ENCODE measurements at places on chromosomes 7 and 10.

DNA sequence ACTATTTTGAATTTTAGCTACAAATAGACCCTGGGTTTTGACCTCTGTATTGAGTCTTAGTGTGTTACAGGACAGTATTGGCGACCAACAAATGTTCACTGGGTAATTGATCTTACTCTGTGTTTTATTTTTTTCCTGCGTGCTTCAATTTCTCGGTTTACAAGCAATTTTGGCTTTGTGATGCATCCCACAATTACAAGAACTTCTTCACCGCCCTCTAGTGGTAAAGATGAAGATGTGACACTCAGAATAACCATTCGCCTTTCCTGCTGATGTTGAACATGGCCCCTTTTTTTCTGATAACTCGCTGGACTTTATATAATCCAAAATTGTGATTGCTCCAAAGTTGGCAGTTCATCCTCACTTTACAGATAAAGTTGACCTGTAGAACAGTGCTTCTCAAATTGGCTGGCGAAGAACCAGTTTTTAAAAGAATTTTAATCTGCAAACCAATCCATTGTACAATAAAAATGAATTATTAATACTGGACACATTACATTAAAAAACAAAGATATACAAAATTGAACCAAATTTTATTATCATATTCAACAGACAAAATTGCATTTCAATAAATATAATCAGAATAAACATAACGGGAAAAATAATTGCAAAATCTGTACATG, 20.2 kb upstream of the SMC3 start:
- peak; percentile 42 for DNase-seq
- no peak overlapping the region for H3K27ac ChIP-seq
- no peaks in the 10 kb centered on the region for H3K36me3 ChIP-seq
- H3K4me3 ChIP-seq = no peak overlapping the region

DNA sequence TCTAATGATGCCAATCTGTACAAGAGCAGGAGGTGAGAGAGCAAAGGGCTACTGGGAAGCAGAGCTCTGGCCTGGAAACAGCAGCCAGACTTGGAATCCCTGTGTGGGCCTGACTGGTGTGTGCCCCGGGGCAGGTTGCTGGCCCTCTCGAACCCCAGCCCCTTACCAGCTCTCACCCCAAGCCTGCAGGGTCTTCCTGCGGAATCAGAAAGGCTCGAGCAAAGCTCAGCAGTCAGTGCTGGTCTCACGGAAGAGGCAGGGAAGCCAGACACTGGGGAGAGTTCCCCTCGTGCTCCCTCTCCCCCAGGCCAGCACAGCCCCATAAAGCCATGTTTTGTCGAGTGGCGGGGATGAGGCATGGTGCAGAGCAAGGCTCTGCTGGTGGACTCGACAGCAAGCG, 50.1 kb downstream of the POLR3A start:
- H3K27ac ChIP-seq = no peak overlapping the region
- H3K36me3 ChIP-seq = peaks cover 50% of the 10 kb centered on the region
- no peak overlapping the region for H3K4me3 ChIP-seq

DNA sequence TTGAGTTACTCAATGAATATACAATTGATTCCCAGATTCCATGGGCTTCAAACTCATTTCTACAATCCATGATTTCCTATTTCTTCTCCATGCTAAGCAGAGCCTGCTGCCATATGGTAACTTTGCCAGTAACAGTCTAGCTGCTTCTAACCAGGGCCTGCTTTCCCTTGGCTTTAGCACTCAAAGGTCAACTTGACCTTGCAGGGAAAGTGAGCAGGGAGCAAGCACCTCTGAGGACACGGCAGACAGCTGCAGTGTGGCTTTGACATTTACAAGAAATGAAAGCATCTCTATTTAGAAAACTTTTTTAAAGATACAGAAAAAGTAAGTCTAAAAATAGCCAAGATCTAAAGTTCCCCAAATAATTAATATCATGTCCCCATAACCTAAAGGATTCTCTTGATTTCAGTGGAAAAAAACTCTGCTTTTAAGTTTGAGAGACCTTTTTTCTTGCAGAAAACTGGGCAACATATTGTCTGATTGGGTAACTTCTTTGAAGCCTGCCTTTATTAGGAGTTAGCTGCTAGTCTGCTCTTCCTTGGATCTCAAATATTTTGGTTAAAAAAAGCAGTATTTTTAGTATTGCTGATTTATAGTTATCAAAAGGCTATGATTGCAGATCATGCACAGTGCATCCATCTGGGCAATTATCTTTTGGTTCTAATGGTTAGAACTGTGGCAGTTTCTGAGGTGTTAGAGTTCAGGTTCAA, 257.9 kb downstream of the AHR start:
- DNase-seq = no peak
- H3K27me3 ChIP-seq = peaks cover 5% of the 10 kb centered on the region
- H3K36me3 ChIP-seq = no peaks in the 10 kb centered on the region
- no peak overlapping the region for H3K4me3 ChIP-seq
- no peaks in the 10 kb centered on the region for H3K4me1 ChIP-seq

DNA sequence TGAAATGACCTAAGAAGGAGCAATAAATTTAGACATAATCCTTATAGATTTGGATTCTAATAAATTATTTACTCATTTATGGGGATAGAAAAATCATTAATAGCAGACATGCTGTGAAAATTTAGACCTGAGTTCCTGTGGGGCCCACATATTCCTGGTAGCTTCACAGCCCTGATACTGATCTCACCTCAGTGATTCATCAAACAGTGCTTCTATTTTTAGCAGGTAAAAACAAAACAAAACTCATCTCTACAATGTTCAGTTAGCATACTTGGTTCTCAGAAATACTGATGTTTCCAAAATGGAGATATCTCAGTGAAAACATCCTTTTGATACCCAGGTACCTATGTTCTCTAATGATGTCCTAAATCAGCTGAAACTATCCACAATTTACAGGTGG, 841.1 kb upstream of the SORCS1 start:
- DNase-seq = no peak
- H3K4me1 ChIP-seq = no peaks in the 10 kb centered on the region
- no peak overlapping the region for H3K27ac ChIP-seq
- H3K27me3 ChIP-seq = no peaks in the 10 kb centered on the region
- H3K36me3 ChIP-seq = no peaks in the 10 kb centered on the region
- no peak overlapping the region for H3K4me3 ChIP-seq

- no peak overlapping the region for H3K27ac ChIP-seq
- H3K4me1 ChIP-seq = no peaks in the 10 kb centered on the region
- peaks cover 10% of the 10 kb centered on the region for H3K27me3 ChIP-seq
- DNase-seq = no peak
Measured at GRCh38 chr7:100942045-100942774, 7.1 kb upstream of the MUC3A start.

DNA sequence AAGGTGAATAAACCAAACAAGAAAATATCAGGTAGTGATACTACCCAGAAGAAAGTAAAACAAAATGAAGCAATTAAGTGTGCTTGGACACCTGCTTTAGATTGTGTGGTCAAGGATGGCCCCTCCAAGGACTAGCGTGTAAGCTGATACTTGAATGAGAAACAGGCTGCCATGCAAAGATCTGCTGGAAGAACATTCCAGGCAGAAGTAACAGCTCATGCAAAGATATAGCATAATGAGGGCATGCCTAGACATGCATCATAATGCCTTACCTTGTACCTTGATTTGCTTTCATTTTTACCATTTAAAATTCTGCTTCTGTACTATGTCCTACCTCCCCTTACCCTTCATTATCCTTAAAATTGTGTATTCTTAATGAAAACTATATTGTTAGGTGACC, 74.8 kb upstream of the HDAC9 start:
- H3K4me3 ChIP-seq = no peak overlapping the region
- H3K27ac ChIP-seq = no peak overlapping the region
- no peaks in the 10 kb centered on the region for H3K27me3 ChIP-seq

GRCh38 chr10:24723386-24723787, 300 bp downstream of the ARHGAP21 start:
- H3K4me1 ChIP-seq = peaks cover 33% of the 10 kb centered on the region
- H3K27me3 ChIP-seq = peaks cover 3% of the 10 kb centered on the region
- peaks cover 6% of the 10 kb centered on the region for H3K36me3 ChIP-seq
- peak overlapping the region; percentile 41 for H3K27ac ChIP-seq

- H3K4me3 ChIP-seq = no peak overlapping the region
- H3K27me3 ChIP-seq = no peaks in the 10 kb centered on the region
- peaks cover 15% of the 10 kb centered on the region for H3K4me1 ChIP-seq
- no peak for DNase-seq
Measured at GRCh38 chr7:36408589-36408988, 18.9 kb downstream of the ANLN start.

DNA sequence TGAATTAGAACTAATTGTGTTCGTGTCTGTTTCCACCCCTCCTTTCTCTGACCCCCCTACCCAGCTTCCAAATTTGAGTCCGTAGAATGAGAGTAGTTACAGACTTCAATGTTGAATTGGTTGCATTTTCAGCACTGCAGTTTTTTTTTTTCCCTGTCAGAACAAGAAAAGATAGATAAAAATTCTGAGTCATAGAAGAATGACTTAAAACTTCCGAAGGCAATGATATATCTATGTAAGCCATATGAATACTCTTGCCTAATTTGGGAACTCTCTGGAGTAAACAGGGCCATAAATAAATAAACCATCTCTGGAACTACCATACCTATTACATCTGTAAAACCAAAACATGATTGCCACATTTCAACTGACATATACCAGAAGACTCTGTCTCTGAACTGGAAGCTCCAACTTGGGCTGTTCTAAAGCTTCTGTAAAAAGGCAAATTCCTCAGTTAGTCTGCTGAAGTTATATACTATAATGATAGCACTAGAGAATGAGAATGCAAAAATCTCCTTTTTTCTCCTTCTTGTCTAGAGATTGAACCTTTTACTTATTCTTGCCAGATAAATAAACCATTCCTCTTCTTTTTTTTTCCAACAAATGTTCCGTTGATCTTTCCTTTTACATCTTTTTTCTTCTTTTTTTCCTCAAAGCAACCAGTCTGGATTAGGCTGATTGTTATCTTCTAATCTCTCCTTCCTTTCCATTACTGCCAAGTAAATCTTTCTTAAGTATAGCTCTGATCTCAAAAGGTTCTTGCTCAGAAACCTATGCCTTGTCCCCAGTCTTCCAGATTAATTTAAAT, 23.5 kb downstream of the VCL start:
- no peak overlapping the region for H3K27ac ChIP-seq
- H3K27me3 ChIP-seq = no peaks in the 10 kb centered on the region
- H3K36me3 ChIP-seq = peaks cover 26% of the 10 kb centered on the region
- no peak overlapping the region for H3K4me3 ChIP-seq

DNA sequence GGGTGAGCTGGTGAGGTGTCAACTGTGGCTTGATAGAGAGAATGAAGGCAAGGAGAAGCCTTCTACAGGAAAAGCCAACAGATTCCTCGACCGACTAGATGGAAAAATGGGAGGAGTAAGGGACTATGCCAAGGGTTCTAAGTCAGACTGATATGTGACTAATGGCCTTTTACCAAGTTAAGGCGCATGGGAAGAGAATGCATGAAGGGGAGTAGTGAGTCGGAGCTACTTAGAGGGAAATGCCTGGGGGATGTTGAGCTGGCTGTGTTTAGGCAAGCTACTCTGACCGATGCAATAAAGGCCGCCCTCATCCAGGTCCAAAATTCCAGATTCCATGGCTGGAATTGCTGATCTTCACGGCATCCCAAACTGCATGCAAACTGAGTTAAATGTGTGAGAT, 48.2 kb downstream of the APBB1IP start:
- H3K4me1 ChIP-seq = peaks cover 65% of the 10 kb centered on the region
- no peaks in the 10 kb centered on the region for H3K27me3 ChIP-seq

GRCh38 chr7:151378011-151378410, 31.8 kb downstream of the WDR86 start:
- peaks cover 14% of the 10 kb centered on the region for H3K27me3 ChIP-seq
- DNase-seq = no peak
- peaks cover 10% of the 10 kb centered on the region for H3K4me1 ChIP-seq
- no peak overlapping the region for H3K4me3 ChIP-seq
- H3K36me3 ChIP-seq = peaks cover 29% of the 10 kb centered on the region

DNA sequence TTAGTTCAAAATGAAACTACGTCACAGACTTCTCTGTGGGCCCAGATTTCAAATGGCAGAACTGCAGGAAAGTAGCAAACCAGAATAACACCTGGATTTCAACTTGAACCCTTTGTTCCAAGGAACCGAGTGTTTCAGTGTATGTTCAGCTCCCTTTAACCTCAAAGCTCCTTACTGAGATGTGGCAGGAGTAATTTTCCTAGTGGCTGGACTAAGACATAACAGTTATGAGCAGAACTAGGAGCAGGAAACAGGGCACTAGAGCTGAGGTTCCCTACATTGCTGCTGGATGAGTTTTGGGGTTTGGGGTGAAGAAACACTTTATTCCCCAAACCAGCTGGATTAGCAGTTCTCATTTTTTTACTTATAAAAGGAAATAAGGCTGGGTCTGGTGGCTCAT, 50.1 kb downstream of the NSUN6 start:
- H3K4me1 ChIP-seq = no peaks in the 10 kb centered on the region
- peaks cover 8% of the 10 kb centered on the region for H3K36me3 ChIP-seq
- no peak overlapping the region for H3K4me3 ChIP-seq
- H3K27ac ChIP-seq = no peak overlapping the region

GRCh38 chr7:148615085-148615730, 24.6 kb downstream of the C7orf33 start:
- H3K4me3 ChIP-seq = no peak overlapping the region
- H3K27me3 ChIP-seq = peaks cover 37% of the 10 kb centered on the region
- H3K27ac ChIP-seq = no peak overlapping the region
- H3K36me3 ChIP-seq = peaks cover 10% of the 10 kb centered on the region

DNA sequence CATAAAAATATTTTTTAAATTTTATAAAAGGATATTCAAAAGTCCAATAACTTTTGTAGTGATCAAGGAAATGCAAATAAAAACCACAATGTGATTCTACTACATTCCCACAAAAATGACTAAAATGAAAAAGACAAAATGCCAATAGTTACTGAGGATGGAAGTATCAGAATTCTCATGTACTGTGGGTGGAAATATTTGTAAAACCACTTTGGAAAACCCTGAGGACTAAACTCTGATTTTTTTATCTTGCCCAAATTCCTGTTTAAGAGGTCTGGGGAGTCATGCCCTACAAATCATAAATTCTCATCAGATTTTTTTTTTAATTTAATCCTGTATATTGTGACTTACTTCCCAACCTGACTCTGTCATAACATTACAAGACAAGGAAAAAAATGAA, 9.8 kb upstream of the SEMA3D start:
- H3K4me3 ChIP-seq = no peak overlapping the region
- H3K27ac ChIP-seq = no peak overlapping the region
- no peaks in the 10 kb centered on the region for H3K4me1 ChIP-seq
- DNase-seq = no peak
- no peaks in the 10 kb centered on the region for H3K36me3 ChIP-seq

- no peak overlapping the region for H3K4me3 ChIP-seq
- H3K36me3 ChIP-seq = no peaks in the 10 kb centered on the region
- DNase-seq = no peak
- peak overlapping the region; percentile 19 for H3K27ac ChIP-seq
Measured at GRCh38 chr10:117476716-117477115, 65.8 kb upstream of the EMX2 start.

- no peak for DNase-seq
- H3K4me3 ChIP-seq = no peak overlapping the region
- no peaks in the 10 kb centered on the region for H3K36me3 ChIP-seq
- no peaks in the 10 kb centered on the region for H3K27me3 ChIP-seq
- no peak overlapping the region for H3K27ac ChIP-seq
- no peaks in the 10 kb centered on the region for H3K4me1 ChIP-seq
Measured at GRCh38 chr7:7354674-7355073, 172.3 kb downstream of the C1GALT1 start.

- H3K27ac ChIP-seq = peak overlapping the region; percentile 91
- peaks cover 36% of the 10 kb centered on the region for H3K36me3 ChIP-seq
- H3K4me1 ChIP-seq = peaks cover 42% of the 10 kb centered on the region
- H3K27me3 ChIP-seq = peaks cover 5% of the 10 kb centered on the region
- peak overlapping the region; percentile 81 for H3K4me3 ChIP-seq
Measured at GRCh38 chr10:16437540-16437894, 707 bp downstream of the PTER start.

GRCh38 chr7:27182861-27183681, 2.0 kb downstream of the HOXA11 start:
- H3K27me3 ChIP-seq = peaks cover 77% of the 10 kb centered on the region
- peaks cover 4% of the 10 kb centered on the region for H3K36me3 ChIP-seq
- peaks cover 32% of the 10 kb centered on the region for H3K4me1 ChIP-seq
- H3K4me3 ChIP-seq = no peak overlapping the region

All from activated CD4-positive, alpha-beta T cell treated with anti-CD3 and anti-CD28 coated beads, Interleukin-2, amount 10 ng/mL, durations not matched to agents 7 days and 5 days (primary cell).